ENCODE measurements at places on chromosomes 16 and 17.

- DNase-seq: peak; percentile 94
Measured at GRCh38 chr17:6524520-6524919, 31.8 kb downstream of the PITPNM3 start.

DNA sequence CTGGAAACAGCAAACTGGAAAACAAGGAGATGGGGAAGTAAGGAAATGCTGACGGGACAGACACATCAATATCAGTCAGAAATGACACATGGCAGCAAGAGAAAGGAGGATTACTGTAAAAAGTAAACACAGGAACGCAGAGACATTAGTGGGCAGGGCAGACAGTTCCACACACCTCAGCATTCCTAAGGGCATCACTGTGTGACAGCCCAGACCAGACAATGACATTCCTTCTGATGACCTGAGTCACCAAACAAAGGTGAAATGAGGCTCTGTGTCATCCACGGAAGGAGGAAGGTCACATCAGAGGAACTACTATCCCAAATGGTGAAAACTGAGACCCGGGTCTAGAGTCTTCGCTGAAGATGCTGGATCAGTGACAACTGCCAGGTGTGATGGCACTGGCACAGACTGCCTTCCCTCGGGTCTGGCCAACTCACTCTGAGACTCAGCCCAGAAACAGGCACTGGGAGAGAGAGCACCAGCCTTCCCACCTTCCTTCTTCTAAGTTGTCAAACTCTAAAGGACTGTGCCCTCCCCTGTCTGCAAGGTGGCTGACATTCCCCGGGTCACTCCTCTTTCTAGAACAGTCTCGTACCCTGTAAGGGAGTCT lies 36.7 kb downstream of the TK2 start:
- DNase-seq: no peak

DNA sequence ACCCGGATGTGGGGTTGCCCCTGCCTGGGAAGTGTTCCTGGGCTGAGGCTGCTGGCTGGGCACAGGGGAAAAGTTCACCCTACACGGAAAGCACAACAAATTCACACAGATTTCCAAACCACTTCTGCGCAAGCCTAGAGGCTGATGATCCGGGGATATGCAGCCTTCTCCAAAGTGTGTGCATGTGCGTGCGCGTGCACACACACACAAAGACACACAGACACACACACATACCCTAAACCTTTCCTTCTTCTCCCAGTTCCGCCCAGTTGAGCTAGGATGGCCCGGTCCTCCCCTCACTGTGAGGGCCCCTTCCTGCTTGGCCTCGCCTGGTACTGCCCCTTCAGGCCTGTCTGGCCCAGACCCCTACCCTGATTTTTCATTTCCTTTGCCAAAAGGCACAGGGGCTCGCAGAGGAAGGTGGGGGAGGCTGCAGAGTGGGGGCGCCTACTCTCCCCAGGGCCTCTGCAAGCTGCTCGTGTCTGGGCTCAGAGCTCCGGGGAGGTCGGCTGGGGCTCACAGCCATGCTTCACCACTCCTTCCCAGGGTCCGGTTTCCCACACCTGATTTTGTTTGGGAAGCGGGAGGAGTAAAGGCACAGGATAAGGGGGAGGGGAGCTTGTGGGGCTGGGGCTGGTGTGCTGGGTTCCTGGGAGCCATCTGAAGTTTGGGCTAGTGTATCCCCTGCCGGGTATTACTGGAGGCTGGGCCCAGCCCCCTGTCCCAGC lies 144.7 kb downstream of the ENGASE start:
- DNase-seq: no peak

DNA sequence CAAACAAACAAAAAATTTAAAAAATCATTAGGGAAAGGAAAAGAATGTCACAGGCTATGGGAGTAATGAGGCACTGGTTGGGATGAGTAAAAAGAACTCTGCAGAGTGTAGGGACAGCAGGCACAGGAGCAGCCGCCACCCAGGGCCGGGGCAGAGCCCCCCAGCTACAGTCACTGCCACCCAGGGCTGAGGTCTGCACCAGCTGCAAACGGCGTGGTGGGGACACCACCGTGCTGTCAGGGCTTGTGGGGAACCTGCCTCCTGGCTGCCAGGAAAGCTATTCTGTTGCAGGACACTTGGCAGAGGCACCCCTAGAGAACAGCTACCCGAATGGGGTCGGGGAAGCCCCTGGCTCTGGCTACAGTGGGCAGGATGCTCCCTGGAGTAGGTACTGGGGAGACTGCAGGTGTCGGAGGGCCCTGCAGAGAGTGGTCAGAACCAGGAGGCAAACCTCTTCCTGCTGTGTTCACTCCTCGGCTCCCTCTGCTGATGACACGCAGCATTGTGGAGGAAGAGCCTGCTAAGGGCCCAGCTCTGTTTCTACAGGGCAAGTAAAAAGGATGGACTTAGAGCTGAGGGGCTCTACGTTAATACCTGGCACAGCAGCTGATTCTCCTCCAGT lies 32.3 kb upstream of the CAPN15 start:
- DNase-seq: no peak

DNA sequence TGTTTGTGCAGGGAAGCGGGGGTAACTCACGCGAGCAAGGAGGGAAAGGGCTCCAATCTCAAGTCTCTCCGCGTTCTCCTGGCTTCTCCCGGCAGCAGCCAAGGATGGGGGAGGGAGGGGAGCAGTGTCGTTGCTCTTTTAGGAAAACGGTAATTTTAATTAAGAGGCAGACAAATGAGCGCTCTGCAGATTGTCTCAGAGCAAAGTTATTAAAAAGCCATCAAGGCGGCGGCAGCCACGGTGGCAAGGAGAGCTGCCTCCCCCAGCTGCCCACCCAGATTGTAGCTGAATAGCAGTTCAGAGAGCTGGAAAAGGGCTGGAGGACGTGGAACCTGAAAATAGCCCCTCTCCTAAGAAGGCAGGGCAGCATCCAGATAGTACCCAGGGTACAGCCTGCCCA lies 11.6 kb downstream of the SRCIN1 start:
- no peak for DNase-seq

DNA sequence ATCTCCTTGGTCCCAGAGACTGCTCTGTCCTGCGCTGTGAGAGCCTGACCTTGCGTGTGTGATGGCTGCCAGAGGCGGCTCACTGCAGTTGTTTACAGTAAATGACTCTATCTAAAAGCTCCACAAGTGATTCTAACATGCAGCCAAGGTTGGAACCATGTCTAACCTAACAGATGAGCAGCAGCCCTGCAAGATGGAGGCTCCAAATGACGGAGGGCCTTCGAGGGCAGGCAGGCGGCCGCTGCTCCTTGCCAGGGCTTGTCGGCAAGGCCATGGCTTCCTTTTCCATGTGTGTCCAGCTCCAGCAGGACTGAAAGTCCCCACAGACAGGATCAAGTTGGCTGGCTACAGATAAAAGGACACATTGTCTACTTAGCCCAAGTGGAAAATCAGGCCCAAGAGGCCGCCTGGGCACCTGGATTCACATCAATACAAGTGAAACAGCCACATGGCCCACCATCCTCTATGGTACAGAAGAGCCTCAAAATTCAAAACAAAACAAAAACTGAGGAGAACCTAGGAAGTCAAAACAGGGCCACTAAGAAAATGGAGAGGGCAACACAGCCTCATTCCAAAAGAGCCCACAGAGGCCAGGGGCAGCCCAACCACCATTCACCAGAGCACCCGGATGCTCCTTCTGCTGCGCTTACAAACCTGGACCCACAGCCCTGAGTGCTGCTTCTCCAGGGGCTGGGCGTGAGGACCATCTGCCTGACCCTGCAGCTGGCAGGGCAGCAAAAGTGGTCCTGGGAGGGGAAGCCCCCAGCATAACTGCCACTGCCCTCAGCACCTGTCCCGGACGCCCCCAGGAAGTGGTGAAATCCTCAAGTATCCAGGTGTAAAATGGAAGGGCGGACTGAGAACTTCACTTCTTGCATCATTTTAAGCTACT lies 65.0 kb downstream of the AMFR start:
- no peak for DNase-seq

DNA sequence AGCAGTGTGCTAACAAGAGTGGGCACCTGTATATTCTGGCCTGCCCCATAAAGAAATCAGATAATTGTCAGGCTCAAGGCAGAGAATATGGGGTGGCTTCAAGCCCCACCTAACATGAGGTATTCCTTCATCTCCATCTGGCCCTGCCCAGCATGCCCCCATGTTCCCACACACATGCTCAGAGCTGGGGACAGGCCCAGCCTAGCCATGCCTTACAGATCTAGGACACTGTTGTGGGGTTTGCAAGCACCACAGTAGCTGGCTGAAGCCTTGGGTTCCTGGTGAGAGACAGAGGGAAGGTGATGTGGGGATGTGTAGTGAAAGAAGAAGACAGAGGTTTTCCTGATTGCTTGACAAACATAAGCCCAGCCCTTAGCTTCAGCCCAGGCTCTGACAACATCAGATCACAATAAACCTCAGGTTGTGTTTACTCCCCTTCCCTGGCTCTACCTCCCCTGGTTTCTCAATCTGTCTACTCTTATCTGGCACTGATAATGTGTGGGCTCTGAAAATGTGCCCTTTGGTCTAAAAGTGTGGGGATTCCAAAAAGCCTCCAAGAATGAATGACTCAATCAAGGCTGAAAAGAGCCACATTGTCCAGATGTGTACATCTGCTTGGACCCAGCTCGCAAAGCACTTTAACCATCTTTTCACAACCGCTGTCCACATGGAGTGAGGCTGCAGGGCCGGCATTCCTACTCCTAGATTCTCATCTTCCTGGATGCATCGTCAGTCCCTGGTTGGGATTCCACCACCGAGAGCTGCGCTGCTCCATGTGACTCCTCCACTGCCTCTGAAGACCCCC lies 34.4 kb downstream of the CDRT4 start:
- no peak for DNase-seq

DNA sequence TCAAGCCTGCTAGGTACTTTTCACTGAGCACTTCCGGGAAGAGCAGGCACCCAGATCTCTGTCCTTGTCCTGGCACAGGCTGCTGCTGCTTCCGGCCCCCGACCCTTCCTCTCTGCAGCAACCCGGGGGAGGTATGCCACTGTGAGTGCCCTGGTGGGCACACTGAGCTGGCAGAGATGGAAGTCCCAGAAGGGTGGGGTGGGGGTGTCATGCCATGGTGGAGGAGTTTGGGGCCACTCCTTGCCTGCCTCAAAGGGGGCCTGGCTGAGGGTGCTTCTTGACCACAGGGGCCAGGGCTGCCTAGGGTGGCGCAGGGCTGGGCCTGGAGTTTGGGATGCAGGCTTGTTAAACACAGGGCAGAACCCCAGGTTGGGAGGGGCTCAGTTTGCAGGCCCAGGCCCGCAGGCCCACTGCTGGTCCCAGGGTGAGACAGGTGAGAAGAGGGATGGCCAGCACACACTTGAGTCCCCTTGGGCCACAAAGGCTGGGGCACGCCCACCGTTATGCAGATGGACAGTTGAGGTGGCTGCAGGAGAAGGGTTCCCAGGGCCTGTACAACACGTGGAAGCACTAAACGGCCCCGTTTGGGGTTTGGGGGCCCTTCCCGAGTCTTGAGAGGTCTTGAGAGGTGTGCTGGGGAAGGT lies 8.7 kb downstream of the TMEM235 start:
- no peak for DNase-seq

DNA sequence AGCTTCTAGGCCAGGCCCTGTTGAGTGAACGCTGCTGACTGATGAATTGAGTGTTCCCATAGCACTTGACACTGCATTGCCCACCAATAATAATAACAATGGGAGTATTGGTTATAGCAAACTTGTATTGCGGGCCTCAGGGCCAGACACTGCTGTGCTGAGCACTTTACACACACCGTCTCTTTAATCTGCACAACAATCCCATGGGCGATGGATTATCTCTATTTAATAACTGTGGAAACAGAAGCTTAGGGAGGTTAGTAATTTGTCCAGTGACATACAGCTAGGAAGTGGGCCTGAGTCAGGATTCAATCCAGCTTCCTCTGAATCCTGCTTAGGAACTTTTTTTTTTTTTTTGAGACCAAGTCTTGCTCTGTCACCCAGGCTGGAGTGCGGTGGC lies 11.2 kb downstream of the ARHGAP23 start:
- DNase-seq: no peak

GRCh38 chr17:59355702-59356325 lies 24.4 kb downstream of the YPEL2 start:
- DNase-seq: no peak

- no peak for DNase-seq
Measured at GRCh38 chr17:8609910-8610309, 20.6 kb downstream of the MYH10 start.

GRCh38 chr16:30031477-30031918 lies 427 bp upstream of the TLCD3B start:
- DNase-seq: no peak

DNA sequence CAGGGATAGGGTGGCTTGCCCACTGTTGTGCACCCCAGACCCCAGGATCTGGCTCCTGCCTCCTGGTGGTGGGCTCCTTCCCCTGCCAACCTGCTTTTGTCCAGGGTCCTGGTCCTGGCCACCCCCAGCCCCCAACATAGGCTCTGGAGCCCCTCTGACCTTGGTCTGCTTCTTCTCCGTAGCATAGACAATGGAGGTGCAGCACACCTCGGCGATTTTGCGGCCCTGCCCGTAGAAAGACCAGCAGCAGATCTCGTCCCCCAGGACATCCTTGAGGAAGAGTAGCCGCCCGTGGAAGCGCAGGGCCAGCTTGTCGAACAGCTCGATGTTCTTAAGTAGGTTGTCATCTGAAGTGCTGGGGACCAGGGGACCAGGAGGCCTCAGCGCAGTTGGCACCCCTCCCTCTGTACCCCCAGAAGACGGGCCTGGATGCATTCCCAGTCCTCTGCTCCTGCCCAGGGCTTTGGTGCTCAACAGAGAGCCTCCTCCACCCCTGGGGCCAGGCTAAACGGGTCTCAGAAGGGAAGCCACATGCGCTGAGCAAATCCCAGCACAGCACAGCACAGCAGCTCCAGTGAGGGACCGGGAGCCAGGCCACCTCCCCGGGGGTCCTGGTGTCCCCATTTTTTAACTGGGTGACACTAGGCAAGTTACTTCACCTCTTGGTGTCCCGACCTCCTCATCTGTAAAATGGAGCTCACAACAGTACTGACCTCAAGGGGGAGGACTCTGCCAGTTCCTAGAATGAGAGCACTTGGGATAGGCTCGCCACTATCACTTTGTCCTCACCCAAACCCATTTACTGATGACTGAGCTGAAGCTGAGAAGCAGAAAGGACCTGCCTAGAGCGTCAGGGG lies 10.8 kb downstream of the ASPHD1 start:
- no peak for DNase-seq

GRCh38 chr16:76777721-76778465 lies 413.1 kb upstream of the MON1B start:
- DNase-seq: no peak

DNA sequence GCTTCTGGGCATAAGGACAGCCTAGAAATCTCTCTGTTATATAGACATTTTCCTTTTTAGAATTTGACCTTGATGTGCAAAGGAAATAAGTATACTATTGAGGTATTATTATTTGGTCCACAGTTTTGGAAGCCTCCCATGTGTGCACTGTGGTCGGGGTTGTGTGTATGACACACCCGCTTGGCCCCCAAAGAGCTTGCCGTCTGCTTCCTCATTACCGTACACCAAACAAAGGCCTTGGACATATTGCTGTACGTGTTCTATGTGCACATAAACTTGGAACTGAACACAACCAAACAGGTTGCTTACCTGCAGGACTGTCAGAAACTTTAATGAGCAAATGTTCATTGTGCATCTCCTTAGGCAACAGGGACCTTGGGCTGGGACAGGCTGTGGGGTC lies 38.2 kb downstream of the METRNL start:
- DNase-seq: no peak

Measured in epithelial cell of proximal tubule (primary cell).